ENCODE measurements at places on chromosomes 1 and 21.

- no peak for DNase-seq
Measured at GRCh38 chr1:66033781-66034180, 241.1 kb downstream of the PDE4B start.

- DNase-seq = no peak
Measured at GRCh38 chr1:78894811-78895210, 111.7 kb downstream of the ADGRL4 start.

DNA sequence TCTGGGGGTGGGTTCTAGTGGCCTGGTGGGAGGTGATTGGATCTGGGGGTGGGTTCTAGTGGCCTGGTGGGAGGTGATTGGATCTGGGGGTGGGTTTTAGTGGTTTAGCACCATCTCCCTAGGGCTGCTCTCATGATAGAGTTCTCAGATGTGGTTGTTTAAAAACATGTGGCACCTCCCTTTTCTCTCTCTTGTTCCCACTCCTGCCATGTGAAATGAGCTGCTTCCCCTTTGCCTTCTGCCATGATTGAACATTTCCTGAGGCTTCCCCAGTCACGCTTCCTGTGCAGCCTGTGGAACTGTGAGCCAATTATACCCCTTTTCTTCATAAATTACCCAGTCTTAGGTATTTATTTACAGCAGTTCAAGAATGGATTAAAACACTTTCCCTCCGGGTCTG, 327.3 kb upstream of the AJAP1 start:
- DNase-seq = no peak

GRCh38 chr1:56934430-56935060, 31.3 kb downstream of the C8B start:
- DNase-seq = no peak

DNA sequence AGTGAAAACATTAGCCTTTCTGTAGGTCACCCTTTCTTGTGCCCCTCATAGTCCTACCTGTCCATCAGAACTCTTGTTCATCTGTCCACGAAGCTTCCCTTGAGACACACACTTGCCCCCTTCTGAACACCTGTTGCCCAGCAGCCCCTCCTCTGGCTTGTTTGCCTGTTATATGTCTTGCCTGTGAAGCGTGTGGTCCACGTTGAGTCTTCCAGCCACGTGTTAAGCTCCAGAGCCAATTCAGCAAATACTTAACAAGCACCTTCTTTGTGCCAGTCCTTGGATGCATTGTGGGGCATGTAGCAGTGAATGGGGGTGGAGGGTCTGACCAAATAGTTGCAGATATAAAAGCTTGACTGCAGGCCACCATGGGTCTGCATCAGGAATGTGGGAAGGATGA, 66.6 kb downstream of the MAN1C1 start:
- DNase-seq = no peak

GRCh38 chr1:2506901-2507565, 19.4 kb downstream of the PANK4 start:
- DNase-seq = no peak

DNA sequence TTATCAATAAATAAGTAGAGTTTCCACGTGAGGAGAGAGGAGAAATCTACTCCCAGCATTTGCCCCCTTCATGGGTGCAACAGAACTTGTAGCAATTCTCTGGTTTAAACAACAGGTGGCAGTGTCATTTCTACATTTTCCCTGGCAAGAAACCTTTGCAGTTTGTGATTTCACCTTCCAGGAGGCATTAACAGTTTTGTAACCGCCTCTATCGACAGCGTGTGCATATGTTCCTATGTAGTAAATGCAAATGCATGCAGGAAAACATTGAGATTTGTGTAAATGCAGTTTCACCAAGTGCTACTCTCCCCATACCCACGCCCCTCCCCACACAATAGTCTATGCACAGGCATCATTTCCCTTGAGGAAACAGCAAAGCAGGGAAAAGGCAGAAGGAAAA, 494.7 kb downstream of the SMYD3 start:
- DNase-seq = no peak

- no peak for DNase-seq
Measured at GRCh38 chr1:193457676-193458075, 271.3 kb upstream of the B3GALT2 start.

All from activated CD4-positive, alpha-beta T cell treated with anti-CD3 and anti-CD28 coated beads, Interleukin-2, amount 50 U/mL, for 24 hours (primary cell).